ENCODE measurements at places on chromosomes 7 and 10.

DNA sequence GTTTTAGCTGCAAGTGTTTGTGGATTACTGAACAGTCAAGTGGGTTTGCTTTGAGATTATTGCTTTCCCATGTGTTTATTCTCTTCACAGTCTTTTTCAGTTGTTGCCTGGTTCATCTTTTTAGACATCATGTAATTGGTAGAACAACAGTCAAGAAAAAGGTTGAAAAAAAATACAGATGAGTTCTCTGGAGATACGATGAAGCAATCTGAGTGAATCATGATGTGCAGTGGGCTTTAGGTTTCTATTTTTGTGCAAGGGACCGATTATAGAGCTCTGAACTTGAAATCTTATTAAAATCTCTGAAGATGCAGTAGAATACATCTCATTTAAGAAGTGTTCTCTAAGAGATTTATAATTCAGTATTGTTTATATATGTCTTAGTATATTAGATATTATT lies 145.7 kb downstream of the SDK1 start:
- DNase-seq, result no peak

DNA sequence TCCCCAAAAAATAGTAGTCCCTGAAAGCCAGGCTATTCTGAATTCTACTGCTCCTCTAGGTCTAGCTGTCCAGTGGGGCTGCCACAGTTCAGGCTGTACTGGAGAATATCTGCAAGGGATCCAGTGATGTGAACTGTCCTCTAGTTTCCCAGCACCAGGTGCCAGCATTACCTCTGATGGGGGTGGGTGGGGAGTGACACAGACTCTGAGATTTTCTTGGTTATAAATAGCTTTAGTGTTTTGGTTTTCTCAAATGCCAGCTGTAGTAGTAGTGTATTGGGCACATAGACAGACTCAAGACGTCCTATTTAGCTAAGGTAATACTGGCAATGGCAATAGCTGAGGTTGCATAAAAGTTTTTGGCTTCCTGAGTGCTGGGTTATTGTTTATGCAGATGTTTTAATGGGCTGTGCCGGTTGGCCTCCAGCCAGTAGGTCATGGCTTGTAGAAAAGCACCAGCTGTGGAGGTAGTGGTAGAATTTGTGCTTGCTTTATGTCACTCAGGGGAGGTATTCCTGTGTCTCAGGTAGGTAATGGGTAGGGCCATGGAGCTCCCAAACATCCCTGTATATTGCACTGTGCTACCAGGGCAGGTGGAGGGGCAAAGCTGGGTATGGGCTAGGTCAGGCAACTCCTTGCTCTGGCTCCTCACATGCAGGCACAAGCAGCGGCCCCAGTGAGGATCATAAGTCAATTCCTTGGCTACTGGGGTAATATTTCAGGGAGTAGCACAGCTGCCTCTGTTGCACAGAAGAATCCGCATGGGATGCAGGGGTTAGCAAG lies 338.7 kb upstream of the LRRTM3 start:
- no peak for DNase-seq

- no peak for DNase-seq
Observed at GRCh38 chr7:4712281-4713182, 30.4 kb downstream of the FOXK1 start.

- no peak for DNase-seq
Observed at GRCh38 chr7:152103066-152103465, 77.6 kb downstream of the GALNT11 start.

DNA sequence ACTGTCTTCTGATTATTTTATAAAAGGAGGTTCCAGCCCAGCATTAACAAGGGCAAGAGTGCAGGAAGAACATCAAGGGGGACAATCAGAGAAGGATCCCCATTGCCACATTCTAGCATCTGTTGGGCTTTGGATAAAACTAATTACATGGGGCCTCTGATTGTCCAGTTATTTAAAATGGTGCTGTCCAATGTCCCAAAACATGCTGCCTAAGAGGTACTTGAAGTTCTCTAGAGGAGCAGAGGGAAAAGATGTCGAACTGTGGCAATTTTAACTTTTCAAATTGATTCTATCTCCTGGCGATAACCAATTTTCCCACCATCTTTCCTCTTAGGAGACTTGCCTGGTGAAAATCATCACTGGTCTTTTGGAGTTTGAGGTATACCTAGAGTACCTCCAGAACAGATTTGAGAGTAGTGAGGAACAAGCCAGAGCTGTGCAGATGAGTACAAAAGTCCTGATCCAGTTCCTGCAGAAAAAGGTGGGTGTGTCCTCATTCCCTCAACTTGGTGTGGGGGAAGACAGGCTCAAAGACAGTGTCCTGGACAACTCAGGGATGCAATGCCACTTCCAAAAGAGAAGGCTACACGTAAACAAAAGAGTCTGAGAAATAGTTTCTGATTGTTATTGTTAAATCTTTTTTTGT lies 2.3 kb downstream of the IL6 start:
- DNase-seq, result no peak

GRCh38 chr7:51249187-51249945 lies 67.2 kb downstream of the COBL start:
- no peak for DNase-seq

DNA sequence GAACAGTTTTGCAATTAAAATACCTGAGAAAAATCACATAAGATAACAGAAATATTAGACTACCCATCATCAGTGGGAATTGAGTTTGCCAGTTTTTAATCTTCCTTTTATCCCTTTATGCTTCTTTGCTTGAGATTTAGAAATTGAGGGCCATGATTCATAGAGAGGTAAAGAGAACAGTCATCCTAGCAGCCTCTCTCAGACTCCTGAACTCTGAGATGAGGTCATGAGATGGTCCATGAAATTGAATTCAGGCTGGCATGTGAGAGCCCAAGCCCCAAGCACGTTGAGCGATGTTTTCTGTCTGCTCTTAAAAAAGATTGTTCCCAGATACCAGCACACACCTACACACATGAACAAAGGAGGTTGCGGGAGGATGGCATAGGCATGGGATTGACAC lies 91.1 kb downstream of the CREB5 start:
- DNase-seq, result no peak

DNA sequence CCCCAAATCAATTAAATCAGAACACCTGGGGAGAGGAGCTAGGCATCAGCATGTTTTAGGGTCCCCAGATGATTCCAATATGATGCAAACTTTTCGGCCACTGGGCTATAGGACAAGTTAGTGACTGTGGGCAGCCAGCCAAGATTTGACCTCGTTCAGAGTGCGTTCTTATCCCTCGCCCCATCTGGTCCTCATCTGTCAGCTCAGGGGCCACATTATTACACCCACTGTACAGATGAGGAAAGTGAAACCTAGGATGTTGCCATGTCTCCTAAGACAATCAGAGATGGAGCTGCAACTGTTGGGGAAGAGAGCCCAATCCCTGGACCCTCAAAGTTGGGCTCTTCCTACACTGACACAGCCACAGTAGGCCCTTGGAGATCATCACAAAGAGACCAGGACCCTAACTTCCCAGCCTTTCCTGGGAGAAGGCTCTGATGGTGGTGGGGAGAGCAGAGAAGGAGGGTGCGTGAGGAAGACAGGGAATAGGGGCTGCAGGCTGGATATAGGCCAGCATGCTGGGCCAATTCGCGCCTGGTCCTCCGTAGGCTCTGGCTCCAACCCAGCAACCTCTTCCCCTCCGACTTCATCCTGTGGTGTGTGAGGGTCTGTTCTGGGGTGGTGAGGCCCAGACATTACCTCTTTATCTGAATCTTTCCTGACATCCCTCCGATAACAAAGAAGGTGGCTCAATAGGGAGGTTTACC lies 109.4 kb upstream of the ZMIZ1 start:
- DNase-seq, result no peak

GRCh38 chr7:152521420-152522337 lies 85.9 kb upstream of the KMT2C start:
- DNase-seq, result no peak

- no peak for DNase-seq
Observed at GRCh38 chr7:37508118-37508517, 59.5 kb upstream of the ELMO1 start.

DNA sequence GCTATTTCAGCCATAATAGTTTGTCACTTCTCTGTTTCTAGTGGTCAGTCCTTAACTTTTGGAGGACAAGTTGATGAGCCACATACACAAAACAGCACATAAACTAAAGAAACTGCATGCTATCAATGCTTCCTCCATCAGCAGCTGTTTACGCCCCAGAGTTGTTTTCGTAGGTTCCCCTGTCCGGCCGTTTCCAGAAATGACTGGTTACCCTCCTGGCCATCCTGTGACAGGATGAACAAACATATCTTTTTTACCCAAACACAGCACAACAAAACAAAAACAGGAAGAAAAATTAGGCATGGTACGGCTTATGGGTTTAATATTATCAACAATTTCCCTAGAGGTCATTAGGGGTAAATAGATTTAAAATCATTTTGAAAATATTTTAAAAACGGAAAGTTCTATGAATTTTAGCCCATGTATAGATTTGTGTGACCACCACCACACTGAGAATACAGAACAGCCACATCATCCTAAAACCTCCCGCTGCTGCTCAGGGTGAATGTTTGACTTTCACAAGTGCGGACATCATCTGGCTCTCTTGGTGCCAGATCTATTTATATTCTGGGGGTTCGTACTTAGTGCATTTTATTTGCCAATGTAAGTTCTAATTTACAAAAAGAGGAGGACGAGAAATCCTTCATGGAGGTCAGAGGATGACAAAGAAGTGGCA lies 74.8 kb downstream of the HIPK2 start:
- no peak for DNase-seq

DNA sequence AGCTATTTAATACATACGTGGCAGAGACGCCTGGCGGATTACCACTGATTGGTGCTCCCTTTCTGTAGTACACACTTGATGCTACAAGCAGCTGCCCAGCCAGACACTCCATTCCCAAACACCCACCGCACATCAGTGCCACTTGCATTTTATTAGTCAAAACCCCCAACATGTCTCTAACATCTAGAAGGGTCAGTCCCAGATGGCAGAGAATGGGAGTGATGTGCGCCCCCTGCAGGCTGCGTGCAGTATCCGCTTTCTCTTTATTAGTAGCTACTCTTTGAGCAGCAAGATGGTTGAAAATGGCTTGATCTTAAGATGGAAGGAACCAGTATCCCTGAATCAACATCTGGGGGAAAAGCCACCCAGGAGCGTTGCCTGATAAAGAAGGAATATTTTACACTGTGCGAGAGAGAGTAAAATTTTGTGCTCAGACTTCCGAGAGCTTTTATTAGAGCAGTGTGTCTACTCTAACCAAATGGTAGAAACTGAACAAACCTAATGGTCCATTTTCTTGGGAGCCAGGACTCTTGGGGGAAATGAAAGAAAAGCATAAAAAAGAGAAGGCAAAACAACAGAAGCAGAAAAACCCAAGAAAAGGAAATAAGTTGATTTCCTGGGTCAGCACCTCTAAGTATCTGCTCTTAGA lies 78.3 kb downstream of the ST8SIA6 start:
- DNase-seq, result no peak

GRCh38 chr10:80529604-80530003 lies 8.1 kb upstream of the SH2D4B start:
- DNase-seq, result no peak

Data from cortex of kidney (tissue), 1 donor.